Stimulated activated CD4-positive, alpha-beta T cell treated with anti-CD3 and anti-CD28 coated beads, Interleukin-2, amount 100 ng/mL, for 4 hours (primary cell): ENCODE measurements at places on chromosomes 12 and 14.

DNA sequence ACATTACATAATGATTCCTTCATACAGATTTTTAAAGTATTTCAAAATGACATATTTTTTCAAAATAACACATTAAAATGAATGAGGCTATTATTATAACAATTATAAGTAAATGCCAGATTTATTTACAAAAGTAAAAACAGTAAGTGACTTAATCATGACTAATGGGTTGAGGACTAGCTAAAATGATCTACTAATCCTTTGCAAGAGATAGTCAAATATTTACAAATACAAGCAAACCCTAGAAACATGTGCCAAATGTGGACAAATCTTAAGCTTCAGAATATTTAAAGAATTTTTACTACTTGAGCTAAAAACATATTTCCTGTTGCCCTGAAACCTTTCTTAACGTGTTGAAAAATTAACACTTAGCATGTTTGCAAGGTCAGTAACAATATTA, 74.8 kb downstream of the KIF21A start:
- no peak for DNase-seq

- DNase-seq: no peak
Observed at GRCh38 chr14:23047034-23047634, 5.1 kb downstream of the PSMB11 start.

- DNase-seq: no peak
Observed at GRCh38 chr12:72547573-72547972, 275.4 kb downstream of the TRHDE start.

DNA sequence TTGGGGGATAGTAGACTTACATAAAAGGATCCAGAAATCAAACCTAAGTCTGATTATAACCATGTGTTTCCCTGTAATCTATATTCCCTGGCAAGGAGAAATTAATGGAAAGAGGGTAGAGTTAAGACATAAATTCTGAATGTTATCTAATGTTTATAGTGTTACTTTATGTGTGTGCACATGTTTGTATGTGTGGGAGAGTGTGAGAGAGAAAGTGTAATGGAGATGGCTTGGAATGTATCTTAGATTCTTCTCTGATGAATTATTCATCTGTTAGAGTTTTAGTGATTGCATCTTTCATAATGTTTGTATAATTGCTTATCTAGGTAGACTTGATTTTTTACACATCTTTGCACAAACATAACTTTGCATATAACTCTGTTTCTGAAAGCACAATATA, 490.9 kb downstream of the FLRT2 start:
- DNase-seq: no peak

DNA sequence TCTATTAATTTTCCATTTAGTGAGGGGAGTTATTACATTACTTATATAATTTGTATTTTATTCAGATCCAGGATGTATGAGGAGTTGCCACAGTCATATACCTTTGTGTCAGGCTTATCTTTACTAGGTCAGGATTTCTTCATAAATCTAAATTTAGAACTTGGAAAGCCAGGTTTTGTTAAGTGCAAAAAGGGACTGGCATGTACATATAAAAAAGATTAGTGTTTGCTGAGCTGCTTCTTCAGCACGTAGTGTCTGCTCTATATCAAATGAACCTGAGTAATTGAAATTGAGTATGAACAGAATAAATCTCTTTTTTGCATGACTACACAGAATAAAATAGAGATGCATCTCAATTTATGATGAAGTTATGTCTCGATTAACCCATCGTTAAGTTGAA, 157.4 kb downstream of the NUBPL start:
- no peak for DNase-seq

DNA sequence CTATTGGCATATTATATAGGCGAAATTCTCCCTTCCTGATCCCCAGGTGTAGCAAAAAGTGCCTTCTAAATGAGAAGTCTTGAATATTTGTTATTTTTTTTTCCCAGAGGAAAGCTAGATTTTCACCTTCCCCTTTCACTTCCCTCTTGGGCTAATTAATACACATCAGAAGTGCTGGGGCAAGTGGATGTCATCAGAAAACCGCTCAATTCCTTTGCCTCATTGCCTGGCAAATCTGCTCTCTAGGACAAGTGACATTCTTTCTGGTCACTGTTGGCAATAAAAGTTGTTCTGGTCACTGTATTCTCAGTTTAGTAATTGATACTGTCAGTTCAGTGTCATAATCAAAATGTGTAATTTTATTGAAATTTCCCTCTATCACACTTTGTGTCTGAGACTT, 174.5 kb downstream of the ETNK1 start:
- no peak for DNase-seq

DNA sequence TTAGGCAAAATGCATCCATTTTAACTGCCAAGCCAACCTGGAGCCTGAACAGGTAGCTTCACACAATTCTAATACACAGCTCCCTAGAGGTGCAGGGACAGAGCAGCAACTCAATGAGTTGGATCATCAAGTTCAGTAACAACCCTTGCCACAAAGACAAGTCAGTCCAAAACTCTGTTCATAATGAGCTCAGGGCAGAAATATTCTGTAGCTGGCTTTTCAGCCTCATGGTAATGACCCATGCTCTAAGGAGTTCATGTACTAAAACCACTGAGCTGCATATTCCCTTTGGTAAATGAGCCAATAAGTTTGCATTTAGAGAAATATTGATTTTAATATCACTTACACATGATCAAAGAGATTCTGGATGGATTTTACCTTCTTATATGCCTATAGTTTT, 316.1 kb downstream of the SEC23A start:
- DNase-seq: no peak

- no peak for DNase-seq
Observed at GRCh38 chr12:53425515-53426150, 2.0 kb downstream of the AMHR2 start.

DNA sequence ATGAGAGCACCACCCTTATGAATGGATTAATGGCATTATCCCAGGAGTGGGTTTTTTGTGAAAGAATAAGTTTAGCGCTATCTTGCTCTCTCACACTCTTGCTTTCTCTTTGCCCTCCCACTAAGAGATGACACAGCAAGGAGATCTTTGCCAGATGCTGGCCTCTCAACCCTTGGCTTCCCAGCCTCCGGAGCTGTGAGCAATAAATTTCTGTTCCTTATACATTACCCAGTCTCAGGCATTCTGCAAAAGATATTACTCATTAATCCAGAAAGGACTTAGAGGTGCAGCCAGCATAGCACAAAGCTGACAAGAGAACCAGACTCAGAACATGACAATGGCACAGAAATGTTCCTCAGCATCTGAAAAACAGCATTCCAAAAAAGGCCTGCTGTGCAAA, 190.6 kb downstream of the ITPR2 start:
- no peak for DNase-seq

- no peak for DNase-seq
Observed at GRCh38 chr14:65800694-65801093, 388.2 kb downstream of the FUT8 start.

GRCh38 chr12:31298515-31298910, 27.4 kb downstream of the SINHCAF start:
- DNase-seq: no peak

GRCh38 chr14:89131004-89131750, 285.9 kb downstream of the FOXN3 start:
- no peak for DNase-seq
